ENCODE measurements at places on chromosomes 11 and 22.

GRCh38 chr11:64409278-64409677, 50.3 kb downstream of the RPS6KA4 start:
- no peak for DNase-seq
- H3K4me1 ChIP-seq, result no peaks in the 10 kb centered on the region
- no peak overlapping the region for H3K27ac ChIP-seq

- H3K27ac ChIP-seq, result no peak overlapping the region
- H3K4me1 ChIP-seq, result no peaks in the 10 kb centered on the region
- no peak for DNase-seq
- no peaks in the 10 kb centered on the region for H3K36me3 ChIP-seq
- no peak overlapping the region for H3K4me3 ChIP-seq
These were observed 767.9 kb upstream of the API5 start for GRCh38 chr11:42543844-42544419.

GRCh38 chr11:135008001-135008405, 596.0 kb upstream of the B3GAT1 start:
- no peak for DNase-seq
- H3K27me3 ChIP-seq, result no peaks in the 10 kb centered on the region
- no peak overlapping the region for H3K27ac ChIP-seq

- no peaks in the 10 kb centered on the region for H3K27me3 ChIP-seq
- no peak overlapping the region for H3K27ac ChIP-seq
- DNase-seq, result no peak
- peaks cover 7% of the 10 kb centered on the region for H3K36me3 ChIP-seq
- H3K4me1 ChIP-seq, result no peaks in the 10 kb centered on the region
- H3K4me3 ChIP-seq, result no peak overlapping the region
These were observed 39.5 kb upstream of the GCAT start for GRCh38 chr22:37768273-37768672.

DNA sequence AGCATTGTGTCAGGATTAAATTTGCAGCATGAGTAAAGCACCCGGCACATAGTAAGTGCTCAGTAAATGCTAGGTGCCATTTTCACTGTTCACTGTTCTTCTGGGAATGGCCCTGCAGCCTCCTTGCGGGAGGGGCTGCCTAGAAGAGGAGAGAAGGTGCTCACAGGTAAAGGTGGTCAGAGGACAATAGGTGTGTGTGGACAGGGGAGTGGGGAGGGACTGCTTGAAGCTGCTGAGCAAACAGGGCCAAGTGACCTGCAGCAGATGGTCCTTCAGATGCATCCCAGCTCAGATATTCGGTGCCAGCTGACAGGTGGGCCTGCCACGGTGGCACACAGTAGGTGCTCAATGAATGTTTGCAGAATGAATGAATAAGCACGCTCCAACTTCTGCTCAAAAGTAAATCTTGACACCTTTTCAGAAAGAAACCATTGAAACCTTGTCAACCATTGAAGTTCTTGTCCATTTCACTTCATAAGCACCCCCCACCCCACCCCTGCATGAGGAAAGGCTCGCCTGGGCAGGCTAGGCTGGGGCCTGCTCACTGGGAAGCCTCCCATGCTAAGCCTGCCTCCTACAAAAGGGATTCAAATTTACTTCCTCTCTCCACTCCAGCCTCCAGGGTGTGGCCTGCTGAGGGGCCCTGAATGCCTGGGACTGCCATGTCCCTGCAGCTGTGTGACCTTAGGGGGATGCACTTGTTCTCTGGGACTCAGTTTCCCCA, 1.6 kb downstream of the KIAA0930 start:
- H3K36me3 ChIP-seq, result no peaks in the 10 kb centered on the region
- no peaks in the 10 kb centered on the region for H3K27me3 ChIP-seq
- H3K27ac ChIP-seq, result no peak overlapping the region
- no peak for DNase-seq

DNA sequence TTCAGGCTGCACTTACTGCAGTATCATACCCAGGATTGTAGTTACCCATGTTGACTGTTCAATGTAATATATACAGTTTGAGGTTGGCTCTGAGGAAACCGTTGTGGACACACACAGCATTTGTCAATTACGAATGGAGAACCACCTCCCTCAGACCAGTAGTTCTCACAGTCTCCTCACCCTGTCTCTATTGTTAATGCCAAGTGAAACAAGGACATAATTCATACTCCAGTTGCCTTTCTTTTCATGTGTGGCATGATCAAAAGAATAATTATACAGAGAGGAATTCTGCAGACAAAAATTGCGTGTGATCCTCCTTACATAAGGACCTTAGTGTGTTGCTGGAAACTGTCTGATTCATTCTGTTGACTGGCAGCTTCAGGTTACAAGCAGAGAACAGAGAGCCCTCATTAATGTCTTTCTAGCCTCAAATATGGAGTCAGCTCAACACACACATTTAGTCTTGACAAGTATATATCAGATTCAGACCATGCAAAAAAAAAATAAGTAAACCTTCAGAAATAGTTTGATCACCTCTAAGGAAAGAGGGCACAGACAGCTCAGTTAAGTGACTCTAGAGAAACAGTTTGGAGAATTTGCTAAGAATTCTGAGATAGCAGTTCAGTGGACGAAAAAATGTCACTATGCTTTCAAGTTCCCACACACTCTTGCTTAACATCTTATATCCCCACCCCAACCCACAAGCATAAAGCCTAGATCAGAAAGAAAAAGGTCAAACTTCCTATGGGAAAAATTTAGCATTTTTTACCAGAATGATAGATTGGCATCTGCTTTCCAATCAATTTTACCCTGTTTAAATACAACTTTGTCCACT, 96.1 kb downstream of the MAML2 start:
- no peaks in the 10 kb centered on the region for H3K27me3 ChIP-seq
- H3K4me3 ChIP-seq, result no peak overlapping the region
- H3K4me1 ChIP-seq, result no peaks in the 10 kb centered on the region
- DNase-seq, result no peak

GRCh38 chr11:95695181-95695580, 94.4 kb downstream of the FAM76B start:
- H3K36me3 ChIP-seq, result no peaks in the 10 kb centered on the region
- no peak overlapping the region for H3K4me3 ChIP-seq
- H3K4me1 ChIP-seq, result no peaks in the 10 kb centered on the region
- H3K27me3 ChIP-seq, result no peaks in the 10 kb centered on the region
- DNase-seq, result no peak

GRCh38 chr11:70397336-70397982, 870 bp upstream of the CTTN start:
- H3K4me3 ChIP-seq, result peak overlapping the region; percentile 97
- no peaks in the 10 kb centered on the region for H3K27me3 ChIP-seq
- H3K36me3 ChIP-seq, result peaks cover 3% of the 10 kb centered on the region
- H3K27ac ChIP-seq, result no peak overlapping the region

- no peak overlapping the region for H3K4me3 ChIP-seq
- H3K4me1 ChIP-seq, result no peaks in the 10 kb centered on the region
- no peak for DNase-seq
- no peak overlapping the region for H3K27ac ChIP-seq
- H3K27me3 ChIP-seq, result no peaks in the 10 kb centered on the region
These were observed 976.3 kb upstream of the FAT3 start for GRCh38 chr11:91248199-91248807.

DNA sequence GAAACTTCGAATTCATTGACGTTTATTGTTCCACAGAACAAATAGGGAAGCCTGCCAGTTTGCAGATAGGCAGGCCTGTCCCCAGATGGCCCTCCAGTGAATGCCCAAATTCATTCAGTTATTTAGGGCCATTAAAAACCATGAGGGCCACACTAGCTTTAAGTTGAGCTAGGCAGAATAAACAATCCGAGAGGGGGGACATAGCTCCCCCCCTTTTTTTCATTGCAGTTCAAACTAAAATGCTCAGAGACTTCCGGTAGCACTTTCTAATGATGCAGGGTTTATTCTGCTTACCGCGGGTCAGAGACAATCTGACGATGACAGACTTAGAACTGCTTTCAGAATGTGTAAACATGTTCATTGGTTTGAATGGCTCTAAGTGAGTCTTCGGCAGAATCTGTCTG, 72.0 kb downstream of the ZBTB16 start:
- H3K4me1 ChIP-seq, result no peaks in the 10 kb centered on the region
- no peak overlapping the region for H3K4me3 ChIP-seq
- H3K27ac ChIP-seq, result no peak overlapping the region
- DNase-seq, result no peak
- no peaks in the 10 kb centered on the region for H3K36me3 ChIP-seq
- H3K27me3 ChIP-seq, result no peaks in the 10 kb centered on the region

DNA sequence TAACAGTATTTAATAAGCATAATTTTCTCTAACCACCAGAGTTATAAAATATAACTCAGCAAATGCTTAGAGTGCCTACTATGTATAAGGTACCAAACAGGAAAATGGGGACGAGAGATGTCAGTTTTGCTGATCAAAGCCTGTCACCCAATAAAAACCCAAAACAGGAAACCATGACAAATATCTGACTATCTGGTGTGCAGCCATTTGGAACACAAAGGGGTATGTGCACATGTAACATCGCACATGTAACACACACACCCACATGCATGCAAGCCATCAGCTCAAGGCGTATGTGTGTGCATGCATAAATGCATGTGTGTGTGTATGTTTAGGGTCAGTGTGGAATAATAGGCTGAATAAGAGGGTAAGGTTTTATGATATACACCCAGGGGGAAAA, 64.2 kb downstream of the PRR5L start:
- no peak overlapping the region for H3K27ac ChIP-seq
- H3K4me3 ChIP-seq, result no peak overlapping the region
- no peak for DNase-seq

DNA sequence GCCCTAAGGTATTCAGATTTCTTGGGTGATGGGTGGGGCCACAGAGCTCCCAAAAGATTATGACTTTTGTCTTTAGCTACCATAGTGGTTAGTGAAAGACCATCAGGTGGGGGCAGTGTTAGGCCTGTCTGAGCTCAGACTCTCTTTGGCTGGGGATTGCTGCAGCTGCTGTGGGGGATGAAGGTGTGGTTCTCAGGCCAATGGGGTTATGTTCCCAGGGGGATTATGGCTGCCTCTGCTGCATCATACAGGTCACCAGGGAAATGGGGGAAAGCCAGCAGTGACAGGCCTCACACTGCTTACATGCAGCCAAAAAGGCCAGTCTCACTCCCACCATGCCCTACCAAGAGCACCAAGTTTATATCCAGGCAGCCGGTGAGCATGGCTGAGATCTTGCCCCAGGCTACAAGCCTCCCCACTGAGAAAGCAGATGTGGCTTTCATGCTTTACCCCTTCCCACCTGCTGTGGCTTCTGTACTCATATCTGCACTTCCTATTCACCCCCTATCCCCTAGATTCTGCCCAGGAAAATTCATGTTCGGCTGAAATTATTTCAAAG, 24.8 kb downstream of the CNTF start:
- H3K36me3 ChIP-seq, result no peaks in the 10 kb centered on the region
- no peak overlapping the region for H3K27ac ChIP-seq
- H3K4me1 ChIP-seq, result peaks cover 2% of the 10 kb centered on the region
- DNase-seq, result no peak
- H3K4me3 ChIP-seq, result no peak overlapping the region
- H3K27me3 ChIP-seq, result no peaks in the 10 kb centered on the region

GRCh38 chr22:40313007-40313406, 33.3 kb upstream of the ADSL start:
- no peak for DNase-seq
- H3K27ac ChIP-seq, result no peak overlapping the region
- H3K27me3 ChIP-seq, result peaks cover 2% of the 10 kb centered on the region
- no peak overlapping the region for H3K4me3 ChIP-seq
- H3K4me1 ChIP-seq, result no peaks in the 10 kb centered on the region

DNA sequence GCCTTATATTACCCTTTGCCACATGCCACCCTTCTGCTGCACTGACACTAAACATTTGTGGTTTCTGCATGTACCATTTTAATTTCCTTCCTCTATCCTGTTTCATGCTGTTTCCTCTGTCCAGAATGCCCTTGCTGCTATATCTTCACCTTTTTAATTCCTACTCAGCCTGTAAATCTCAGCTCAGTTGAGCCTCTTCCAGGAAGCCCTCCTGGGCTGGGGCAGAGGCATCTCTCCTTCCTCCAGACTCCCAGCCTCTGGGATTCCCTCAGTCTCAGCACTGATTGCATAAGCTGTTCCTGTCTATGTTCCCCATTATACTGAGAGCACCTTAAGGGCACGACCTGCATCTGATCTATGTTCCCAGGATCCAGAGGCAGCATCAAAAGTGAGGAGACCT, 98.7 kb downstream of the RNF169 start:
- no peak overlapping the region for H3K4me3 ChIP-seq
- no peaks in the 10 kb centered on the region for H3K27me3 ChIP-seq
- DNase-seq, result no peak
- H3K36me3 ChIP-seq, result peaks cover 8% of the 10 kb centered on the region
- H3K27ac ChIP-seq, result no peak overlapping the region

DNA sequence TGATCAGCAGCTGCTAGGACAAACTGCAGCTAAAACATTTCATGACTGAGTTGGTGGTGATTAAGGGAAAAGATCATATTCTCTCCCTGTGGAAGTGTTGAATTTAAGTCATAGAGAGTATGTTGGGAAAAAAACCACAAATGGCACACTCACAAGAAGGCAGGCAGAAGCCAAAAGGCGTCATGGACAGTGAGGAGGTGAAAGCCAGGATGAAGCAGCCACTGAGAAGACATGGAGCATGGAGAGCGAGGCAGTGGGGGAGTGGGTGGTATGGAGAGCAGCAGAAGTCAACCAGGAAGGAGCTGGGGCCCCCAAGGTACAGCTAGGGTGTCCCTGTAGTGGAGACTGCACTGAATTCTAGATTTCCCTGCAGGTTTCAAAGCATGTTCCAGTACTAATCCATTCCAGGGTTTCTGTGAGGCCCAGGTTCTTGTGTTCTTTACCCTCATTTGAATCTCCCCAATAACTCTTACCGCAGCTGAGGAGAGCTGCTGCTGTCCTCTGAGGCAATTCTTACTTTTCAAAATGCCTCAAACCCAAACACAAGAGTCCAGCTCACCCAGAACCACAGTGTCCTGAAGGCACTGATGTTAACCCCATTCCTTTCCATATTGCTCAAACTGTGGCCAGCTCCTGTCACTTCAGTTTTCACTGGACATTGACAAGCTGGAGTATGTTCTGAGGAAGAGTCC, 191.8 kb upstream of the E2F8 start:
- no peaks in the 10 kb centered on the region for H3K27me3 ChIP-seq
- no peaks in the 10 kb centered on the region for H3K36me3 ChIP-seq
- H3K4me3 ChIP-seq, result no peak overlapping the region

- no peaks in the 10 kb centered on the region for H3K4me1 ChIP-seq
- no peaks in the 10 kb centered on the region for H3K36me3 ChIP-seq
- no peak overlapping the region for H3K27ac ChIP-seq
These were observed 28.5 kb upstream of the PAK1 start for GRCh38 chr11:77502346-77502905.

- peaks cover 29% of the 10 kb centered on the region for H3K27me3 ChIP-seq
- H3K36me3 ChIP-seq, result no peaks in the 10 kb centered on the region
- DNase-seq, result no peak
- peaks cover 3% of the 10 kb centered on the region for H3K4me1 ChIP-seq
These were observed 1.4 kb upstream of the CPT1A start for GRCh38 chr11:68843052-68843561.

GRCh38 chr11:126318574-126319373, 14.9 kb downstream of the DCPS start:
- no peaks in the 10 kb centered on the region for H3K36me3 ChIP-seq
- H3K27ac ChIP-seq, result no peak overlapping the region
- DNase-seq, result no peak
- no peaks in the 10 kb centered on the region for H3K4me1 ChIP-seq

All from iPS DF 6.9 (cell line).